ENCODE measurements at places on chromosomes 16 and 17.

DNA sequence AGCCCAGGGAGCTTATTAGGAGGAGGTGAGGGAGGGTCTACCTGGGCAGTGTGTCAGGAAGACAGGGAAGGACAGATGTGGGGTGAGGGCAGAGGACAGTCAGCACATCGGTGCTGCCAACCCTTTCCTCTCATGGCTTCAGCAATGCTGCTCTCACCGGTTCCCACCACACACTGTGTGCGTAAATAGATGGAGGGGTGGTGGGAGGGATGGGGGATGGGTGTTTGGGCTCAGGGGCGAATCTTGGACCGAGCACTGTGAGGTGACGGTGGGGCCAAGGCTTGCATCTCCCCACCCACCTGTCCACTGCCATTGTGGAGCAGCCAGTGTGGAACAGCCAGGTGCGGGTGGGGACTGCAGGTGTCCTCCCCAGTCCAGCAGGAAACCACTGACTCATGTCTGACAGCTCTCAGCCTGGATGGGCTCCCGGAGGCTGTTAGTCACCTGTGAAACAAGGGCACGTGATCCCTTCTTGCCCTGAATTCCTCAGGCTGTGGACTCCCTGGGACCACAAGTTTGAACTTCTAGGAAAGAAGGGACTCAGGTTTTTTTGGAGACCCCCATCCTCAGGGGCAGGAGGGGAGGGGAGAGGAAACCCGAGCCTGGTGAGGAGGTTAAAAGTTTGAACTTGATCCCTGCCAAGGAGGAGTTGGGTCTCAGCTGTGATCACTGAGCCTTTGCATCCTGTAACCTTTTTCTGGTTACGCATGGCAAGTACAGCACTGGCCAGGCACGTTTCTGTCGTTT is 42.7 kb upstream of the SMPD3 start:
- peak; percentile 80 for DNase-seq

- DNase-seq = no peak
Observed at GRCh38 chr17:10275418-10275817, 77.0 kb upstream of the GAS7 start.

DNA sequence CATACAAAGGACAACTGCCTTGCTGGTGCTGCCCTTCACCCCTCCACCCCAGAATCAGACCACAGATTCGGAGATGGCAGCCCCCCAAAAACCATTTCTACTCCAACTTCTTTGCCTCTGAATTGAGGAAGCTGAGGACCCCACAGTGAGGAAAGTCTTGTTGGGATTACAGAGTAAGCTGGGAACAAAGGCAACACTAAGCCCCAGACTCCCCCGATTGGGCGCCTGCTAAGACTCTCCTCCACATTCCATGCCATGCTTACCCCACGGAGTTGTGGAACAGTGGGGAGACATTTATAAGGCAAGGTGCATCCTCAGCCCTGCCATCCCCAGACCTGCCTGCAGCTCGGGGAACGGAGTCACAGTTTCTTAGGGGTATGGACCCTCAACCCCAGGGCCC is 1.9 kb downstream of the GIT1 start:
- DNase-seq = no peak

DNA sequence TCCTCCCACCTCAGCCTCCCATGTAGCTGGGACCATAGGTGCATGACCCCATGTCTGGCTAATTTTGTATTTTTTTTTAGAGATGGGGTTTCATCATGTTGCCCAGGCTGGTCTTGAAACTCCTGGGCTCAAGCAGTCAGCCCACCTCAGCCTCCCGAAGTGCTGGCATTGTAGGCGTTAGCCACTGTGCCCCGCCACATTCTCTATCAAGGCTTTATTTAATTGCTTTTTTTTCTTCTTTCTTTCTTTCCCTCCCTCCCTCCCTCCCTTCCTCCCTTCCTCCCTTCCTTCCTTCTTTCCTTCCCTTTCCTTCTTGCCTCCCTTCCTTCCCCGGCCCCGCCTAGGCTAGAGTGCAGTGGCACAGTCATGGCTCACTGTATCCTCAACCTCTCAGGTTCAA is 23.7 kb downstream of the RSPRY1 start:
- DNase-seq = no peak

- no peak for DNase-seq
Observed at GRCh38 chr16:25051406-25052150, 36.4 kb upstream of the ARHGAP17 start.

GRCh38 chr16:58048494-58049231 is 23.1 kb downstream of the MMP15 start:
- DNase-seq = no peak

Measured in transverse colon (tissue), 4 donors.